Muscle of back (tissue), 13 donors: ENCODE measurements at places on chromosomes 13 and 19. TPM values are rescaled to one million over a fixed set of nuclear protein-coding genes. Genes with fewer than 3 reads are reported as not detected.

DNA sequence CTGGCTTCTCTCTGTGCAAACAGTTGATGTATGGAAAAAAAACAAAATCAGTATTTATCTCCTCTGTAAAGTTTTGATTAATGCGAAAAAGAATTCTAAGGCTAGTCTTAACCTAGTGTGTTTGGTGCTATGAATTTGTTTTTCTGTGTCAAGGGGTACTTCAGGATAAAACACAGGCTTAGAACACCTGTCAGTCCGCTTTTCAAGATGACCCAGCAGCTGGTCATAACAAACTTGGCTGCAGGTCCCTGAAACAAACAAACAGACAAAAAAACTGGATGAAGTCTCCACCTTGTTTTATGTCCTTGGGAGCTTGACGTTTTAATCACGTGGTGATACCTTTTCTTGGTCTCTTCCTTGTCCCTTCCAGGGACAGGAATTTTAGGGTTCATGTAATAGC, 689.3 kb downstream of the UQCRFS1 start:
- no peak for DNase-seq

GRCh38 chr13:95378603-95379002, 77.4 kb upstream of the ABCC4 start:
- DNase-seq: no peak

GRCh38 chr19:3277649-3278048, 53.2 kb downstream of the CELF5 start:
- no peak for DNase-seq

GRCh38 chr13:66509175-66509574, 721.0 kb downstream of the PCDH9 start:
- no peak for DNase-seq

- DNase-seq: peak; percentile 95
Measured at GRCh38 chr19:56838909-56839651, 1.4 kb downstream of the PEG3 start.

DNA sequence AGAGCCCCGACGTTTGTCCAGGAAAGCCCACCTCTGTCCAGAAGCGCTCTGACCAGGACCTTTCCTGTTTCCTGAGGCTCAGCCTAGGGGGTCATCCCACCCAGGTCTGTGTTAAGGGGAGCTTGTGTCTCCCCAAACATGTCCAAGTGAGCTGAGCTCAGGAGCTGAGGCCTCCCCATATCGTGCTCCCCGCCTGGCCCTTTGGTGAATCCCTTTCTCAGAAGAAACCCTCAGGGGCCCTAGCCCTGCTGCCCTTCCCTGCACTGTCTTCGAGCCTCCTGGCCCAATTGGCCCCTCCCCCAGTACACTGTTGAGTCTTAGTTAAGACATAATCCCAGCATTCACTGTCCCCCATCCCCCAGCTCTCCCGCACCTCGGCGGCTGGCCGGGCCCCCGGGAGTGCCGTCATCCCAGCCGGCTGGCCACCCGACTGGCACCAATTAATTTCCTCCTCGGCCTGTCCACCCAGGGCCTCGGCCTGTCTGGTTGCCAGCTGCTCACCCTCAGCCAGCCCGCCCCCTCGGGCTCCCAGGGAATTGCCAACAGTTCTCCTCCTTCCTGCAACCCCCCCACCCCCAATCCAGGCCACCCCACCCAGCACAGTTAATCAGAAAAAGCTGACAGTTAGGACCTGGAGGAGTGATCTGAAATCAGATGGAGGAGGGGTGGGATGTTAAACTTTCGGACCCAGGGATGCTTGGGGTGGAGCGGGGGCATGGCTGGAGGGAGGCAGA, 13.6 kb downstream of the IER2 start:
- DNase-seq: peak; percentile 90

- DNase-seq: no peak
Measured at GRCh38 chr13:40172149-40172591, 494.3 kb downstream of the FOXO1 start.

DNA sequence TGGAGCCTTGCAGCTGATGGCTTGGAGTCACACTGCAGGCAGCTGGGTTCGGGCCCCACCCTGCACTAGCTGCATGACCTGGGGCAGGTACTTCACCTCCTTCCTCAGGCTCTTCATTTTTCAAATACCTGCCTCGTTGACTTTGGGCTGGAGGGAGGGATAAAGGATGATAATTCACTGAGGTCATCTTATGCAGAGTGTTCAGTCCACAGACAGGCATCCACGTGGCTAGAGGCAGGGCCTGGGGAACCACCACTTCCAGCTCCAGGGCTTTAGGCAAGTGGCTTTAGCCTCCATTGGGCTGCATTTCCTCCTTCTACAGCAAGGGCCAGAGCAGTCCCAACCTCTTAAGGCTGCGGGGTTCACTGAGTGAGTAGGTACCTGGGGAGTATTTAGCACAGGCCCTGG, 84.8 kb downstream of the SIPA1L3 start:
- DNase-seq: no peak

GRCh38 chr19:4635754-4636116, 3.6 kb upstream of the TNFAIP8L1 start:
- no peak for DNase-seq

- peak; percentile 93 for DNase-seq
Measured at GRCh38 chr19:41225238-41226052, 6.4 kb downstream of the AXL start.

DNA sequence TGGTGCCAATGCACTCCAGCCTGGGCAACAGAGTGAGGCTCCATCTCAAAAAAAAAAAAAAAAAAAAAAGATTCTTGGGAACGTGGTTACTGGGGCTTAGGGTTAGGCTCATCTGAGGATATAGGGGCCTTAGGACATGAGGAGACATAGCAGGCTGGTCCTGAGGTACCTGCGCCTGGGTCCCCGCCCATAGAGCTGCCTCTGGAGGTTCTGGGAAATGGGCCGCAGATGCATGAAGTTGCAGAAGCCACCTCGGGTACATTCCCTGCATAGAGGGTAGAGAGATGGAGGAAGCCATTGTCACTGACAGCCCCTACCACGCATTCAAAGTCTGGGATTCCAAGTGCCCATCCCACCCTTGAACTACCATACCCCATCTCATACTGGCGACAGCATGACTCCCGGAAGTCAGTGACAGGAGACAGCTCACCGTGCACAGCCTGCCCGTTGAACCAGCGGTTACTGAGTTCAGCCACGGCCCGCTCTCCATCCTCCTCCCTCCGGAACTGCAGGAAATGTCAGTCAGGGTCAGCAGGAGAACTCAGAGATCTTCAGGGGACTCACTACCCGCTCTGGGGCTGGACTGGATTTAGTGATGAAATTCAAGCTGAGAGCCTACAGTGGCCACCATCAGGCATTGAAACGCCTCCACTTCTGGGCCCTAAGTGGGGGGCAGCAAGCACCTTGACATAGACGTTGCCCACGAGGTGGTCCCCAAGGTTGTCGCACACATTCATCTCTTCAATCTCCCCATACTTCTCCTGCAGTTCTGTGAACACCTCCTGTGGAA, 1.4 kb downstream of the U2AF1L4 start:
- no peak for DNase-seq

DNA sequence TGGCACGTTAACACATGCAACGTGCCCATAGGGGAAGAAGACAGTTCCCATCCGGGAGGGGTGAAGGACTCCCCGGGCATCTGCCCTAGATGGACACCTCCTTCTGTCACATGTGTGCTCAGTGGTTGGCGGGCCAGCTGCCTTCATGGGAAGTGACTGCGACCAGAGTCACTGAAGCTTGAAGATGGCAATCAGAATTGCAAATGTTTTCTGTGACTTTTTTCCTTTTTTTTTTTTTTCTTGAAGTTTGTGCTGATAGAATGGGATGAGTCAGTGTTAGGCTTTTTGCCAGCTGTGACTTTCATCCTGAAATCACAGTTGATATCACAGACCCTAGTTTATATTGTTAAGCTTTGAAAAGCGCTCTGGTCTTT, 109.2 kb upstream of the MCF2L start:
- no peak for DNase-seq

DNA sequence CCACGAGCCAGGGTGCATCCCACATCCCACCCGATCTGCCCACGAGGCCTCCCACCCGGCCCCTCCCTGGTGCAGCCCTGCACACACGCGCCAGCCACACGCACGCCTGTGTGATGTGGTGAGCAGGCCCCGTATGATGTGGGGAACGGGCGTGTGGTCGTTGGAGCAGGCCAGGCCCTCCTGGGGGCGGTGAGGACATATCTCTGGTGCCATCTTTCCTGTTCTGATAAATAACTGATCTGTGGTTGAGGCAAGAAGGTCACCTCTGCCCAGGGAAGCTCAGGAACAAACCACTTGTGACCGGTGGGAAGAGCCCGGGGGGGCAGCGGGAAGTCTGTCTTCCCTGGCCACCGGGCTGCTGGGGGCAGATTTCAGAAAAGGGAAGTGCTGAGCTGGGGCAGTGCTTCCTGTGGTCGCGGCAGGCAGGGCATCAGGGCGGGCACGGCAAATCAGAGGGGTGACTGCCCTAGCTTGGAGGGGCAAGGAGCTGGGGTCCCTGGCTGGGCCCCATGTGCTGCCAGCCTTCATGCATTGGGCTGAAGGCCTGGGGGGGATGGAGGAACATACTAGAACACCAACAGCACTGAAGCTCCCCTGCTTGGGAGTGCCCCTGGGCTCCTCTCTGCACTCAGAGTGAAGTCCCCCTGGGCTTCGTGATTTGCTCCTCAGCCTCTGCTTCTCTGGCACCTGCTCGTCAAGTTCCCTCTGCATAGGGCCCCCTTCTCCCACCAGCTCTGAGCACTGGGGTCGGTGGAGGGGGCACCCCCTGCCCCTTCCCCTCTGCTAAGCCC, 35.2 kb upstream of the SLC7A10 start:
- DNase-seq: no peak

- no peak for DNase-seq
Measured at GRCh38 chr19:3586127-3586626, 899 bp downstream of the GIPC3 start.

- peak; percentile 71 for DNase-seq
Measured at GRCh38 chr19:43438291-43439031, 23.8 kb downstream of the TEX101 start.

- no peak for DNase-seq
Measured at GRCh38 chr13:40231751-40232150, 434.7 kb downstream of the FOXO1 start.

- no peak for DNase-seq
Measured at GRCh38 chr13:95222733-95223018, 78.6 kb downstream of the ABCC4 start.

GRCh38 chr13:42155251-42155650, 106.8 kb downstream of the DGKH start:
- DNase-seq: no peak

DNA sequence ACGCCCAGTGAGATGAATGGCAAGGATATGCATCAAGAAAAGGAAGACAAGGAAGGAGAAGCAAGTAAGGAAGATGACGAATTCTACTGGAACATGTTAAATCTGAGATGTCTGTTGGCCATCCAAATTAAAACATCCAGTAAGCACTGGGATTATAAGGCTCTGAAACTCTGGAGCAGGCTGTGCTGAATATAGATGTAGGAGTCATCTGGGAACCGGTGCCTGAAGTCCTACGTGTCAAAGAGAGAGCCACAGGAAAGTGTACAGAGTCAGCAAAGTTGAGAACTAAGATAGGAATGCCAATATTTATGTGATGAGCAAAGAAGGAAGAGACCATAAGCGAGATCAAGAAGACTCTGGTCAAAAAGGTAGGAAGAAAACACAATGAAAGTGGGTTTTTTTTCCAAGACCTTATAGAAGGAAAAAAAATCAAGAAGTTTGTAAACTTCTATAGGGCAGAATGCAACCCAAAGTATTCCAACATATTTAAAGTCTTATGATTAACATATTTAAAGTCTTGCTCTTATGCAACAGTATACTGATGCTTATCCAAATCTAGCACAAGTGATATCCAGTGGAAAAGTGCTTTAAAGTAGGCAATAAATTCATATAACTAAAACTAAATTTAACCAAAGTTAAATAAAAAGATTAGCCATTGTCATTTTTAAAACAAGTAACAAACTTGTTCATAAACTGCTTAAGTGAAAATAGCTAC, 51.2 kb upstream of the EEF1AKMT1 start:
- no peak for DNase-seq

GRCh38 chr19:2478278-2478755, 2.4 kb downstream of the GADD45B start:
- no peak for DNase-seq

- no peak for DNase-seq
Measured at GRCh38 chr19:29771708-29772414, 39.9 kb upstream of the CCNE1 start.

DNA sequence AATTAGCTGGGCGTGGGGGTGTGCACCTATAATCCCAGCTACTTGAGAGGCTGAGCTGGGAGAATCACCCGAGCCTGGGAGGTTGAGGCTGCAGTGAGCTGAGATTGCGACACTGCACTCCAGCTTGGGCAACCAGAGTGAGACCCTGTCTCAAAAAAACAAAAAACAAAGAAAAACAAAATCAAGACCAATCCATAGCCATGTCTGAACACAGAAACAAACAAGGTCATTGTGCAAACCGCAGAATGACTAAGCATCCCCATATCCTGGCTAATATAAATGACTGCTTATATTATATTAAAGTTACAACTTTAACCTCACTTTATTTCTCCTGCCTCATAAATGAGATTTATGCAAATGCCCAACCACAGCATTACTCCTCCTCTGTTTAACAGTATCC, 2.3 kb upstream of the LYPD3 start:
- no peak for DNase-seq

Gene LRRC63
- polyA plus RNA-seq: not detected

Gene CACNG7
- 1.3 TPM for polyA plus RNA-seq

Gene CLASRP
- 37.0 TPM for polyA plus RNA-seq

Gene KCNC3
- 0.98 TPM for polyA plus RNA-seq

Gene GARRE1
- polyA plus RNA-seq: 19.7 TPM

Gene ZNF17
- 9.6 TPM for polyA plus RNA-seq

Gene ARID3A
- polyA plus RNA-seq: 7.7 TPM

Gene STAP2
- polyA plus RNA-seq: 4.7 TPM

Gene NOVA2
- polyA plus RNA-seq: 4.6 TPM

Gene NLRP5
- polyA plus RNA-seq: not detected

Gene DIAPH3
- polyA plus RNA-seq: 8.3 TPM

Gene FGF21
- not detected for polyA plus RNA-seq
